Karpas-422 (cell line): ENCODE measurements at places on chromosomes 3 and 15. TPM values are rescaled to one million over a fixed set of nuclear protein-coding genes. Genes with fewer than 3 reads are reported as not detected.

The IL5RA gene
- not detected in 2 replicates for total RNA-seq

GRCh38 chr15:40283615-40284300 is 894 bp upstream of the ANKRD63 start:
- no peak for DNase-seq

GRCh38 chr3:14847613-14848541 is 29.1 kb downstream of the FGD5 start:
- DNase-seq, result no peak

The FOXB1 gene
- total RNA-seq, result not detected in 2 replicates
